ENCODE measurements at places on chromosomes 2 and 18.

DNA sequence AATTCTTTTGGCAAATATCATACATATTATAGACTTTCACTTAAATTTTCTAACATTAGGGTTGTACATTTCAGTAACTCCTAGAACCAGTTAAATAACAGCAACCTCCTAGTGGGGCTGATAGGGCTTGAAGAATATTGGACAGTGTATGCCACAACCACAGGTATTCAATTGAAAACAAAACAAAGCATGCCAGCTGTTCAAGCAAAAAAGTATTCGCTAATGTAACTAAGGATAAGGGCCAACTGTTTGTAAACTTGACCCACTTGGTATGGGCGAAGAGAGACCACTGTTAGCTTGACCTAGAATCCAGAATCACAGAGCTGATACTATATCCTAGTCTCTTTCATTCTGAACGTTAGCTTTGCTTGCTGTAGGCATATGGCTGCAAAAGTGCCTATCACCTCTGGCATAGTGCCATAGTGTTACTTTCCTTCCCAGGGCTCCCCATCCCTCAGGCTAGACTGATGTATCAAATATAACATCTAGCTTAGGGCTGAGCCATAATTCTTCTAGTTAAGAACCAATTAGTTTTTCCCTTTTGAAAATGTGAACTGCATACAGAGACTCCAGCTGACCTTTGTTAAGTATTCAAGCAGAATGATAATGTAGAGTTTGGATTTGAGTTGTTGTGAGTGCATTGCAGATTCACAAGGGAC lies 458.8 kb upstream of the NRXN1 start:
- DNase-seq: no peak

DNA sequence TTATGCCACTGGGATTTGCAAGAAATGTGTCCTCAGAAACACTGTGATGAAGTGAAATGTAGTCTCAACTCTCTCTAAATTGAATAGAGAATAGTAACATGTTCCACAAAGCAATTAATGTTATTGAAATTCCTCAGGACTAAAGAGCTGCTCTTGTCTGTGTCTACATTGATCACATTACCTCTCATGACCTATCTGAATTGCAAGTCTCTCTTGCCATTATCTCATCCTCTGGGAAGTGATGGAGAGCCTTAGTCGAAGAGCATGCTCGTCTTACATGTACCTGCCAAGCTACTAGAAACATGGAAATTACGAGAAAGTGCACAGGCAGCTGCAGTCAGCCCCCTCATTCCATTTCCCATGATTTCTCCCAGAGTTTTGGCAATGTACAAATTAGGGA lies 561.1 kb upstream of the ZNF804A start:
- DNase-seq: no peak

GRCh38 chr2:74414881-74415761 lies 6.3 kb downstream of the C2orf81 start:
- peak; percentile 66 for DNase-seq

- DNase-seq: no peak
These were observed 34.2 kb upstream of the GLI2 start for GRCh38 chr2:120701499-120701898.

DNA sequence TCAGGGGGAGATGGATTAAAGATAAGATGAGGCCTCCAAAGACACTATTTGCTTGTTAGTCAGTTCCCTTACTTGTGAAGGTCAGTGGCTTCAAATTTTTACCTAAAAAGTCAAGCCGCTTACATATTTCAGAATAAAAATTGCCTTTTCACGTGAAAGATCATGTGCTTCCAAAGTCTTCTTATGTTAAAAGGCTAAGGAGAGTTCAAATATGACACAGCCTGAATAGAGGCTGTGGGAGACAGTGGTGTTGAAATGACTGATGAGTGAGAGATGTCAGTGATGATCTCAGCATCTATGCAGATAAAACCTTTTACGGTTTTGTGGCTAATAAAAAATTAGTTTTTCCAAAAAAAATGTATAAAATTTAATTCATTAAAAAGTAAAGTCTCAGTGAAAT lies 40.5 kb downstream of the UPP2 start:
- DNase-seq: no peak

DNA sequence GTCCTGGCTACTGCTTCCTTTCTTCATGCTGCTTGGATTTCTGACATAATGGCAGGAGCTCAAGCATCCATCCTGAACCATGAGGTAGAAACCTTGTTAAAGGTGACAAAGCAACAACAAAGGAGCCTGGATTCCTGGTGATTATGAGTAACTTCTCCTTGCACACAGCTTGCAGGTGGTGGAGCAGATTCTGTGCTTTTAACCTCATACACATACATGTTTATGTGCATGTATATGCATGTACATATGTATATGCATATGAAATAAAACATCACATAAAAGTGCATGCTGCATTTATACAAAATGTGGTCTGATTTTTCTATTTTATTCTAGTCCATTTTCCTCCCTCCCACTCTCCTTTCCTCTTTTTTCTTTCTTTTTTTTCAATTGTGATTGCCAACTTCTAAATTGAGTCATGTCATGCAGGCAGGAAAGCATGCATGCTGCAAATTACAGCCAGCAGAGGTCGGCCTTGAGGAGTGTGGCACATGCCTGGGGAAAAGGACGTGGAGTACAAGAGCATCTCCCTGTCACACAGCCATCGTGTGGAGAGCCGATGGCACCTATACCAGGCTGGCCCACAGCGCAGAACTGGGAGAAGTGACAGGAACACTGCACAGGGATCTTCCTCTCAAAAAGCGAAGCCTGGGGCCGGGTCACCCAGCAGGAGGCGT lies 17.9 kb downstream of the LCT start:
- no peak for DNase-seq

DNA sequence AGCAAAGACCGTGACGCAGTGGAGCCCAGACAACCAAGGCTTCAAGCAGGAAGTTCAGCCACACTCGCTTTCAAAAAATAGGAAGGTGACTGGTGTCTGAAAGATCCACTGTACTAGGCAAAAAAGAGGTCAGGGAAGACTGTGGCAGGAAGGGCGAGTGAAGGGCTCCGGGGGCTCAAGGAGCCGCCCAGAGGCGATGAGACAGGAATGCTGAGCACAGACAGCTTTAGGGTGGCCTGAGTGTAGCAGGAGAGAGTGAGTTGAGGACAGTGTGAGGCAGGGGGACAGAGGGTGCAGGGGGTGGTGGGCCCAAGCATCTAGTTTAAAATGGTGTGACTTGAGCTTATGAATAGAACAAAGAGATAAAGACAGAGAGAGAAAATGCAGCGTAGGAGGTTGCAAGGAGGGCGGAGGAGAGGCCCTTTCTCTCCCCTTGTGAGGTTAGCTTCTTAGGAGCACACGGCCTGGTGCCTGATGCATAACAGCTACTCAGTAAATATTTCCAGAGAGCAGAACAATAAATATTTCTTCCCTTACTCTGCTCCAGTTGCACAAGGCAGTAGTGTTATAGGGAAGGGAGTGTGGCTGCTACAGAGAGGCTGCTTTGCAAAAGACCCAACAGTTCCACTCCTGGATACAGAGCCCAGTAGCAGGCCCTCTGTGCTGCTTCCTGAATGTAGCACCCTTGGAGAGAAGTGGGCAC lies 789.7 kb upstream of the RAB6C start:
- DNase-seq: no peak

DNA sequence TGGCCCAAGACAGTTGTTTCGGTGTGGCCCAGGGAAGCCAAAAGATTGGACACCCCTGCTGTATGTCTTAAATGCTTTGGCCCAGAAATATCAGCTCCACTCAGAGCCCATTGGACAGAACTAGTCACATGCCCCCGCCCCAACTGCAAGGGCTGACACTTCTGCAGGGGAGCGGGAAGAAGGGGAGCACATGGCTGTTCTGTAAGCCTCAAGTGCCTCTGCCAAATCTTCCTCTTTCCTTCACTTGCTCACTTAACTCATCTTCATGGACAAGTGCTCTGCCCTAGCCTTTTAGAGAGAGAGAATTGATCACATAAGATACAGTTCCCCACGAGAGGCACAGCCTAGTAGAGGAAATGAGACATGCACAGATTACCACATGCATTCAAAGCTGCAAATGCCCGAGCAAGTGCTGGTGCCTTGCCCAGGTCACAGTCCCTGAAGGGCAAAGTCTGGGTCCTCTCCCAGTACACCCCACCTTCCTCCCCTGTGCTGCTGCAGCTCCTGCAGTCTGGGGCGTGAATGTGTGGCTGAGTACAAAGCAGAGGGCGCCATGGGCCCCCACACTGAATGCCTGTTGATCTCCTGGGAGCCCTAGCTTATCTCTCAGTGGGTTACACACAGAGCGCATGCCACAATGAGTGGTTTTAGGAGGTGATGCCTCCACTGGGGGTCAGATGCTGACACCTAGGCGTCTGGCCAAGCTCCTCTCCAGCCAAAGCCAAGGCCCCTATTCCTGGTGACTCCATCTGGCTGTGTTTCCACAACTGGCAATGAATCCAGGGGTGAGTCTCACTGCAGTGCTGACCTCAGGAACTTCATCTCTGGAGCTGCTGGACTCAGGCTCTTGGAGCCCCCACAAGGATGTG lies 135.3 kb downstream of the CTIF start:
- no peak for DNase-seq

GRCh38 chr18:65057439-65058083 lies 693.3 kb upstream of the CDH7 start:
- DNase-seq: no peak

GRCh38 chr2:186822323-186822722 lies 26.6 kb downstream of the ZSWIM2 start:
- DNase-seq: no peak

GRCh38 chr2:18976168-18976961 lies 382.1 kb downstream of the OSR1 start:
- DNase-seq: no peak

- no peak for DNase-seq
These were observed 34.6 kb upstream of the SP9 start for GRCh38 chr2:174300114-174300513.

DNA sequence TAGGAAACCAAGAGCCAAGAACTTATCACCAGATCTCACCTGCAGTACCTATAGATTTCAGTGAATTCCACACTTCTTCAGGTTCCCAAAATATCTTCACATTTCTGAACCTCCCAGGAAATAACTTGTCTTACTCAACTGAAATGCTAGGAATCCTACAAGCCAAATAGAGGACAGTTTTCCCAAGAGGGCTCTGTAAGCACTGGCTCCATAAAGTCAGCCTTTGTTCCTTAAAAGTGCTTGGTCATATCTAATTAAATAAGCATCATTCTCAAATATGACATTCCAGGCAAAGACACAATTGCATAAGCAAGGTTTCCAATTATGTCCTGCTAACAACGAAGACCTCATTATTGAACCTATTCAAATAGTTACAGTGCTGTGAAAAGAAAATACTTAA lies 154.6 kb upstream of the MGAT5 start:
- no peak for DNase-seq

DNA sequence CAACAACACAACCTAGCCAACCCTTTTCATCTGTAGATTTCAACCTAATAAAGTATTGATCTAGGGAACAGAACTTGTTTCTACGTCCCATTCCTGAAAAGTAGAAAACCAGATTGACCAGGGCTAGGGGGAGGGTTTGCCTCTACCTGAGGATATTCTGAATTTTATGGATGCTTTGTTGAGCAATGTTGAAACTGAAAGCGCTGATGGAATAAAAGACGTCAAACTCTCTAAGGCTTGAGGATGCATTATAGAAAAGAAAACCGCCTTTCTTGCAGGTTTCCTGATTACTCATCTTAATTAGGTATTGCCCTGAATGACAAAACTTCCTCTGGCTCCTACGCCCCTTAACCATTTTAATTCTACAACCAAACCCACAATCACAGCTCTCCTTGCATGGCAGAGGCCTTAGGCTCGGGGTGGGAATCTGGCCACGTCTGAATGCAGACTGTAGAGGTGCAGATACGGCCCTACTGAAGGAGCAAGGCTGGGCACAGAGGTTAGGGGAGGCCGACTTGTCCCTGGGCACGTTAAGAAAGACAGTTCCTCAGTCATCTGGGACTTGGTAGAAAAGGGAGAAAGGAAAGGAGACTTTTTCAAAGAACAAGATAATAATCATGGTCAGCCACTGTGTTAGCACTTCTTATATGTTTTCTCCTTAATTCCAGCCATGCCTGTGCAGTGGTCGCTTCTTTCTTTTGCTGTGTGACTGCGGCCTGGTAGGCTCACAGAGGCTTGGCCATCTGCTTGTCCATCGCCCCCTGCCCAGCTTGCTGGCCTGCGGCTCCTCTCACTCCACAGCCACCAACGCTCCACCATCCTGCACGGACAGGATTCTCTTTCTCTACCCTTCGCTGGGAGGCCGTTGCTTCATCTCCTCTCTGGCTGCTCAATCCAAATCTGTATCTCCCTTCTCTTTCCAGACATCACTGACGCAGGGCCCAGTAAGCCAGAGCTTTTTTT lies 209.5 kb downstream of the VAPA start:
- no peak for DNase-seq

- DNase-seq: no peak
These were observed 9.4 kb downstream of the CABLES1 start for GRCh38 chr18:23144640-23145039.

- no peak for DNase-seq
These were observed 762.3 kb downstream of the DCDC2C start for GRCh38 chr2:4465671-4466070.

DNA sequence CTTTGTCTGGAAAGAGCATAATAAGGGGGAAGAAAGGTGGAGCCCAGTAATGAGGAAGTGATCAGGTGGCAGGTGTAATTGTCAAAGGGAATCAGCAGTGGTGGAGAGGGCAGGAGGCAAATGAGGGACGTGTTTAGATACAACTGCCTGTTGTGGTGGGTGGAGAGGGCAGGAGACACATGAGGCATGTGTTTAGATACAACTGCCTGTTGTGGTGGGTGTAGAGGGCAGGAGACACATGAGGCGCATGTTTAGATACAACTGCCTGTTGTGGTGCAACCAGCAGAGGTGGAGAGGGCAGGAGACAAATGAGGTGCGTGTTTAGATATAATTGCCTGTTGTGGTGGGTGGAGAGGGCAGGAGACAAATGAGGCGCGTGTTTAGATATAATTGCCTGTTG lies 173.1 kb downstream of the ANKRD30B start:
- DNase-seq: no peak

Data from lower lobe of right lung (tissue), 2 donors.